ENCODE measurements at places on chromosomes 13 and 19.

GRCh38 chr19:47405197-47405550, 14.2 kb downstream of the MEIS3 start:
- no peak for DNase-seq

GRCh38 chr13:32471187-32471922, 43.4 kb upstream of the N4BP2L1 start:
- DNase-seq = no peak

- no peak for DNase-seq
Observed at GRCh38 chr13:24187185-24187584, 26.7 kb downstream of the SPATA13 start.

GRCh38 chr19:45098521-45099466, 5.8 kb downstream of the PPP1R37 start:
- DNase-seq = no peak

- no peak for DNase-seq
Observed at GRCh38 chr13:21620861-21621260, 16.9 kb upstream of the MICU2 start.

DNA sequence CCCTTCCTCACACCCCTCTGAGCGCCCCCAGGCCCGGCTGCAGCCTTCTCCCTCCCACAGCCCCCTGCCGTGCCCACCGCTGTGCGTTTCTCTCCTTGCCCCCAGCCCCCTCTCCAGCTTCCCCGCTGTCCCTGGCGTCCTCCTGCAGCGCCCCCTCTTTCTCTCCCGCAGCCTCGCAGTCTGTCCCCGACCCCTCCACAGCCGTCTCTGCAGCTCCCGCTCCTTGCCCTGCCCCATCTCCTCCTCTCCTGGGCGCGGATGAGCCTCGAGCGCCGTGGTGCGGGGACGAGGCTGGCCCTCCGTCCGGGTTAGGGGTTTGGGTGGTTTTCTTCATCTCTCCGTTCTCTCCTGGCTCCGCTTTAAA, 1.1 kb downstream of the KMT5C start:
- DNase-seq = no peak

DNA sequence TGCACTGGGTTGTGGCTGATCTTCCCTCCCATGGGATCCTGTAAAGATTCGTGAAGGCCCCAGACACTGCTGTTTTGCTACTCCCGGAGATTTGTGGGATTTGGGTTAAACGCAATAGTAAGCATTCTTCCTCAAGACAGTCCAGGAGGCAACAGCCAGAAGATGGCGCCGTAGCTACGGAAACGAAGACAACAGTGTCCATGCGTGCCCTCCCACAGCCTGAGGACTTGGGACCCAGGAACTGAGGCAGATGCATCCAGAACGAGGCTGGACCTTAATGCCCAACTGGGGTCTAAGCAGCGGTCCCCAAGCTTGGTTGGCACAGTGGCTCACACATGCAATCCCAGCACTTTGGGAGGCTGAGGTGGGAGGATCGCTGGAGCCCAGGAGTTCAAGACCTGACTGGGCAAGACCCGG, 57.6 kb upstream of the ZNF507 start:
- DNase-seq = peak; percentile 20

DNA sequence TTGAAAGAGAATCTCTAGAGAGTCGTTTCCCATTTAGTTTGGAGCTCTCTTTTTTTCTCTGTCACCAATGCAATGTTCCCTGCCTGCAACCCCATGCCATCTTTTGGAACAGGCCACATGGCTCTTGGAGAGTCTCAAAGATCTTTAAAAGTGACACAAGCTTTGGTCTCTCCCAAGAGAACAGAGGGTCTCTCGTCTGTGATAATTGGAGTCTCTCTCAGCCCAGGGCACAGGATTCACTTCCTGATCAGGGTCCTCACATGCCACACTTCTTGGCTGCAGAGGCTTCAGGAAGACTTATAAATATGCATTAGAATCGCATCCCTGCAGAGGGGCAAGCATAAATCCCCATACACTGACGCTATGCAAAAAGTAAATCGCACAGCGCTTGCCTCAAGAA, 240.5 kb downstream of the IRS2 start:
- DNase-seq = no peak

DNA sequence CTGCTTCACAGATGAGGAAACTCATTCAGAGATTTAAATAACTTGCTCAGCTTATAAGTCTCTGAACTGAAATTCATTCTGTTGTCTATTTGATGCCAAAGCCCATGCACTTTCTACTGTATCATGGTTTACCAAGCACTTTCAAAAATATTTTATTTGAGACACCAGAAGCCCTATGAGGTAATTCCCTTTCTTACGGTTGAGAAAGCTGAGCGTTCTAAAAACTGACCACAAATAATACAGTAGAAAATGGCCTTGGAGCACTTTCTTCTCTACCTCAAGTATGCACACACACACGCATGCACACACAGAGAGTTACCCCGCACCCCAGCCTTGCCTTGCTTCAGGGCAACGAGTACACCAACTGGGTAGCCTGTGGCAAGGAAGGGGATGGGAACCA, 228.5 kb downstream of the RFC3 start:
- DNase-seq = no peak

- DNase-seq = no peak
Observed at GRCh38 chr13:101341464-101341863, 74.8 kb downstream of the NALCN start.

GRCh38 chr19:4773047-4773640, 18.4 kb upstream of the FEM1A start:
- DNase-seq = no peak

DNA sequence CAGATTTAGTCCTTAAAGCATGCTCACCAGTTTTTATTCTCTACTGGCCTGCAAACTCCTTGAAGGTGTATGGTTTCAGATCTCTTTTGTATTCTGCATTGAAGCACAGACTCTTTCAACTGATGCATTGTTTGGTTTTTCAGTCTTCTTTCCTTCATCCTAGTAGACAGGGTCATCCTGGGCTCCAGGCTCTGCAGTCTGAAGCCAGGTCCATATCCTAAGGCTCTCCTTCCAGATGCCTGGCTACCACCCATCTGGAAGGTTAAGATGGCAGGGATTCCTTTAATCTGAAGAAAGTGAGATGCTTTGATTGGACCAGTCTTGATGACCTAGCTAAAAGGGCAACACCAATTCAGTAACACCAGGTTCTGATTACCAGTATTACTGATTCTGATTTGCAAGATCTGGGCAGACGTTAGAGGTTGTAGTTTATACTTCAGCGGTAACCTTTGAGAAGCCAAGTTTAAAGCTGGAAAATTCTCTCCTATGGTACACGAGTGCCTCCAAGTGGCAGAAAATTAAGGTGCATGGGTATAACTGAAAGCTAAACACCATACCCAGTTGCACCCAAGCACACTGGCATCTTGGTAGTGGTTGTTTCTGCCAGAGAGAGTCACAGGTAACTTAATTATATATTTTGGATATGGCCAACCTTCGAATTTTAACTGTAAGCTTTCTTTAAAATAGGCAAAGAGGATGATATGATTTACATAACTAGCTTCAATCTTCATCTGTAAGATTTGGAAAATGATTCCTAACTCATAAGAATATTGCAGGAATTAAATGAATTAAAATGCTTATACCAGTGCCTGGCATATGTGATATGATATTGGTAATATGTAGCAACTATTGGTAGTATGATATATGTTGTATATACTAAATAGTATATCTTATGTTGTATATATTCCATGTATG, 1651.9 kb upstream of the MIR17HG start:
- DNase-seq = no peak

- no peak for DNase-seq
Observed at GRCh38 chr13:45433381-45433790, 15.2 kb upstream of the SLC25A30 start.

DNA sequence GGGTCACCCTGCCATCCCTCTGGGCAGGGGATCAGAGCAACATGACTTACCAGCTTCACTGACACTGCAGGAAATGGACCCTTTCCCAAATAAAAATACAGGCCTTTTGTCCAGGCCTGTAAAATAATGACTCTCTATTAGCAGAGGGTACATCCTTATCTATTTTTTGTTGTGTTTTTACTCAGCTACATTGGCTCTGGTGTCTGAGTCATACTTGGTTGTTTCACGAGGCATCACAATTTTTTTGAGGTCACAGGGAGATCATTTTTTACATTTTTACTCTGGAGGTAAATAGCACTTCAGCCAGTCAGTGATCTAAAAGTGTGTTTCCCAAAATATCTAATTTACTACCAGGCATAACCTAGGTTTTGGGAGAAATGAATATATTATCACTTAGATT, 6.9 kb upstream of the HTR2A start:
- no peak for DNase-seq

- no peak for DNase-seq
Observed at GRCh38 chr13:64347664-64348063, 2882.5 kb downstream of the PCDH9 start.

- no peak for DNase-seq
Observed at GRCh38 chr13:81493144-81493543, 1152.2 kb upstream of the SPRY2 start.

DNA sequence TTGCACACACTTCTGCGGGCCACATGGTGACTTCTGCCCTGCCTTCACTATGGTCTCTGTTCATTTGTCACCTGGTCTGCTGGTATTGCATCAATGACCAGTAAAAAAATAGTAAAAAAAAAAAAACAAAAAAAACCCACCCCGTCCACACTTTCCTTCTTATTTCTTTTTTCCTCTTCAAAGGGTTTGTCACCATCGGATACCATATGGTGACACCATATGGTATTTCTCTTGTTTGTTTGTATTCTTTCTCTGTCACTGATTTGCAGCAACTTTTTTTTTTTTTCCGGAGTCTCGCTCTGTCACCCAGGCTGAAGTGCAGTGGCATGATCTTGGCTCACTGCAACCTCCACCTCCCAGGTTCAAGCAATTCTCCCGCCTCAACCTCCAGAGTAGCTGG, 26.2 kb upstream of the OR7C2 start:
- no peak for DNase-seq

GRCh38 chr19:42184401-42184861, 33.0 kb downstream of the DEDD2 start:
- DNase-seq = peak; percentile 8

All from GOT3 (cell line).